ENCODE measurements at places on chromosomes 13 and 19.

- DNase-seq, result no peak
These were observed 3.5 kb downstream of the LGALS7B start for GRCh38 chr19:38792250-38793111.

GRCh38 chr19:17999684-18000479 lies 8.1 kb upstream of the ARRDC2 start:
- DNase-seq, result no peak

- DNase-seq, result no peak
These were observed 159.7 kb upstream of the TSC22D1 start for GRCh38 chr13:44735806-44736205.

DNA sequence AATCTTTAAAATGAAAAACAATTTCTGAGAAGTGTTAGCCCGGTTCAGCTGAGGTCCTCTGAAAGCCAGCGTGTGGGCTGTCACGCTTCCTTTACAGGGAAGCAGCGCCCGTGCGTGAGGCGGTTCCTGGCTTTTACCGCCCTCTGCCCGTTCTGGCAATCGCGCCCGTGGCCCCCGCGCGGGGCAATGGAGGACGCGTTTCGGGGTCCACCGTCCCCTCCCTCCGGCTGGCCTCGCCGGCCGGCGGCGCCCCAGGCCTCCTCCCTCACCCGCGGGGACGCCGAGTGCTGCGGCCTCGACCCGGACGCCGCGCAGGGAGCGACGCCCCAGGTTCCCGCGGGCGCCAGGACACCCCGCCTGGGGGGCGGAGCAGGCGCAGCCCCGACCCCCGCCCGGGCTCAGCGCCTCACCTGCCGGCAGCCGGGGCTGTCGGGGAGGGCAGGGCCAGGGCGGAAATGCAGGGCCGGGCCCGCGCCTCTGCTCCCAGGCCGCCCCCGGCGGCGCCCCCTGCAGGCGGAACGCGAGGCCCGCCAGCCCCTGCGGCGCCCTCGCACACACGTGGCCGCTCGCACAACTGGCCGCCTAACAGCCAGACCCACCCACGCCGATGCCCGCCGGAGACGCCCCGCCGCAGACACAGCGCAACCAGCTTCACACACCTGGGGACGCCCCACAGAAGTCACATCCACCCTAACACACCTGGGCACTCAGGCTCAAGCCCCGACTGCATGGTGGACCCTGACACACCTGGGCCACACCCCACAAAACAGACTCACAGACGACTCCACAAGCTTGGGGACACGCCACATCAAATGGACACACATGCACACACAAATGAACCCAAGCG lies at the start of gene GGACT:
GGACT (minus strand) TSS at position 459 of the 847 bp plus-strand sequence. CDS start 56,198 bp downstream, outside the sequence.
- no peak for DNase-seq

- DNase-seq, result no peak
These were observed 13.5 kb downstream of the TUBGCP3 start for GRCh38 chr13:112574416-112574815.

DNA sequence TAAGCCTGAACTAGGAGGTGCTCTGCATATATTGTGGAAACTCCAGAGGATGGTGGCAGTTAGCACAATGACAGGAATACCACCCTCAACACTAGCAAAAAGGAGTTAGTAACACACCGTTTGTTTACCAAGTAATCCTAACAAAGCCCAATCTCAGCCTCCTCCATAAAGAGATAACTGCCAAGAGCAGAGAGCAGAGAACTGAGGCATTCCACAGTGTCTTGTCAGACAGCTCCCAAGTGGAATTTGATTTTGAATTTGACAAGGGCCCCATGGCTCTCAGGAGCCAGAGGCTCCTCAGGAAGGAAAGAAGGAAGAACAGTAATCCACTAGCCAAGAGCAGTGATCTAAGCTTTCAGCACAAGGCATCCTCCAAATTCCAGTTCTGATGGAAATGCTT lies 298.6 kb downstream of the DCLK1 start:
- no peak for DNase-seq
